ENCODE measurements at places on chromosomes 6 and 20.

- peaks cover 5% of the 10 kb centered on the region for H3K4me1 ChIP-seq
- H3K27ac ChIP-seq: peak overlapping the region; percentile 3
- H3K4me3 ChIP-seq: no peak overlapping the region
- DNase-seq: no peak
- no peaks in the 10 kb centered on the region for H3K36me3 ChIP-seq
Measured at GRCh38 chr6:111114087-111114443, 26.8 kb downstream of the SLC16A10 start.

- H3K27me3 ChIP-seq: peaks cover 60% of the 10 kb centered on the region
- H3K4me1 ChIP-seq: no peaks in the 10 kb centered on the region
- H3K27ac ChIP-seq: no peak overlapping the region
- no peak for DNase-seq
- H3K4me3 ChIP-seq: no peak overlapping the region
Measured at GRCh38 chr20:59578436-59579403, 25.6 kb upstream of the PHACTR3 start.

GRCh38 chr6:20203561-20204511, 8.4 kb downstream of the MBOAT1 start:
- peak overlapping the region; percentile 87 for H3K4me3 ChIP-seq
- peaks cover 37% of the 10 kb centered on the region for H3K4me1 ChIP-seq
- H3K36me3 ChIP-seq: peaks cover 8% of the 10 kb centered on the region
- no peaks in the 10 kb centered on the region for H3K27me3 ChIP-seq

GRCh38 chr6:6883011-6883410, 224.8 kb upstream of the RREB1 start:
- peak overlapping the region; percentile 3 for H3K27ac ChIP-seq
- peaks cover 2% of the 10 kb centered on the region for H3K36me3 ChIP-seq
- no peak for DNase-seq
- H3K4me1 ChIP-seq: no peaks in the 10 kb centered on the region

DNA sequence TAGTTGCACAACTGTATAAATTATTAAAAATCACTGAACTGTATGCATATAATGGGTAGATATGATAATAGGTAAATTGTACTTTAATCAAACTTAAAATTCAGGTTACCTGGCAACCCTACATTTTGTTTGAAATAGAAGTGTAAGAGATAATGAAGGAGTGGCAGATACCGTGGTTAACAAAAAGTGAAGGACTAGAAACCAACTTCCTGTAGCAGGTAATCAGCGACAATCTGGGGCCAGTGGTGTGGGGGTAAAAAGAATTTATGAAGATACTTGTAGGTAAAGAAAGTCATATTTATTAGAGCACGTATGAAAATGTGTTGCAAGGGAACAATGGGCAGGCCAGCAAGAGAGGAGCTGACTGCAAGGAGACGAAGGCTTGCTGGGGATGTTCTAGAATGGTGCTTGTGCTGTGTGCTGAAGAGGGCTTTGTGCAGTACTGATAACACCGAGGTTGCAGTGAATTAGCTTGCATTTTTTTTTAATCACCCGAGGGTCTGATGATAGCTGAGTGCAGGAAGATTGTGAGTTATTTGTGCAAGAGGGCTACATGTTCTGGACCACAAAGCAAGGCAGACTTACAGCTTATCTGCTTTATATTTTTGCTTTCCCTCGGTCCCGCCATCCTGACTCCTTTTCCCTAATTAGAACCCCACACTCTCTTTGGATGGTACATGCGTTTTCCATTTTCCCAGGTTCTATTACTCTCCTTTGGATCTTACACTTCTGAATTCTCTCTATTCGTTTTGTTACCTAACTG, 4.6 kb upstream of the ENPP1 start:
- H3K27ac ChIP-seq: no peak overlapping the region
- H3K27me3 ChIP-seq: no peaks in the 10 kb centered on the region
- H3K4me1 ChIP-seq: peaks cover 21% of the 10 kb centered on the region
- no peak for DNase-seq
- H3K36me3 ChIP-seq: no peaks in the 10 kb centered on the region
- H3K4me3 ChIP-seq: peak overlapping the region; percentile 4

GRCh38 chr6:56988145-56988544, 33.2 kb downstream of the BEND6 start:
- H3K4me1 ChIP-seq: no peaks in the 10 kb centered on the region
- no peak overlapping the region for H3K4me3 ChIP-seq
- no peak for DNase-seq
- no peaks in the 10 kb centered on the region for H3K36me3 ChIP-seq
- no peak overlapping the region for H3K27ac ChIP-seq

DNA sequence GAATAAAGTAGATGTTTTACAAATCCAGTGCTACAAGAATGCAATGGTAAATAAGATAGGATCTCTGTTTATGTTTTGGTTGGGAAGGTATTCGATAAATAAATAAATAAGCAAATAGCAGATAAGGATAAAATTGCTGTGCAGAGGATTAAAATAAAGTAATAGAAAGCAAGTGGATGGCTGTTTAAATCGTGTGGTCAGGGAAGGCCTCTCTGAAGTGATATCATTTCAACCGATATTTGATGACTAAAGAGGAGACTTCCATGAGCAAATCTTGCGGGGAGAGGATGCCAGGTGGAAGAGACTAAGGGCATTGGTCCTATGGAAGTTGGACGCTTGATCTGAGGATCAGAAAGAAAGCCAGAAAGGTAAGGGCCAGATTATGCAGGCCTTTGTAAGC, 92.0 kb upstream of the CCN2 start:
- no peaks in the 10 kb centered on the region for H3K4me1 ChIP-seq
- DNase-seq: no peak
- H3K4me3 ChIP-seq: no peak overlapping the region

- no peaks in the 10 kb centered on the region for H3K4me1 ChIP-seq
- no peaks in the 10 kb centered on the region for H3K36me3 ChIP-seq
- H3K27ac ChIP-seq: no peak overlapping the region
- DNase-seq: no peak
- H3K27me3 ChIP-seq: no peaks in the 10 kb centered on the region
- no peak overlapping the region for H3K4me3 ChIP-seq
Measured at GRCh38 chr20:14643556-14643955, 306.1 kb upstream of the FLRT3 start.

Measured in effector memory CD8-positive, alpha-beta T cell (primary cell).